ENCODE measurements at places on chromosomes 1 and 21. TPM values are rescaled to one million over a fixed set of nuclear protein-coding genes. Genes with fewer than 3 reads are reported as not detected.

The NGF gene
- total RNA-seq, result not detected

The GPR3 gene
- 1.1 TPM for total RNA-seq

The OR2L2 gene
- not detected for total RNA-seq

The WDR47 gene
- total RNA-seq, result 8.4 TPM

- no peak for DNase-seq
- H3K4me1 ChIP-seq, result peaks cover 5% of the 10 kb centered on the region
- no peak overlapping the region for H3K27ac ChIP-seq
- no peak overlapping the region for H3K4me3 ChIP-seq
- no peaks in the 10 kb centered on the region for H3K27me3 ChIP-seq
These were observed 32.9 kb upstream of the IFNGR2 start for GRCh38 chr21:33370305-33370704.

DNA sequence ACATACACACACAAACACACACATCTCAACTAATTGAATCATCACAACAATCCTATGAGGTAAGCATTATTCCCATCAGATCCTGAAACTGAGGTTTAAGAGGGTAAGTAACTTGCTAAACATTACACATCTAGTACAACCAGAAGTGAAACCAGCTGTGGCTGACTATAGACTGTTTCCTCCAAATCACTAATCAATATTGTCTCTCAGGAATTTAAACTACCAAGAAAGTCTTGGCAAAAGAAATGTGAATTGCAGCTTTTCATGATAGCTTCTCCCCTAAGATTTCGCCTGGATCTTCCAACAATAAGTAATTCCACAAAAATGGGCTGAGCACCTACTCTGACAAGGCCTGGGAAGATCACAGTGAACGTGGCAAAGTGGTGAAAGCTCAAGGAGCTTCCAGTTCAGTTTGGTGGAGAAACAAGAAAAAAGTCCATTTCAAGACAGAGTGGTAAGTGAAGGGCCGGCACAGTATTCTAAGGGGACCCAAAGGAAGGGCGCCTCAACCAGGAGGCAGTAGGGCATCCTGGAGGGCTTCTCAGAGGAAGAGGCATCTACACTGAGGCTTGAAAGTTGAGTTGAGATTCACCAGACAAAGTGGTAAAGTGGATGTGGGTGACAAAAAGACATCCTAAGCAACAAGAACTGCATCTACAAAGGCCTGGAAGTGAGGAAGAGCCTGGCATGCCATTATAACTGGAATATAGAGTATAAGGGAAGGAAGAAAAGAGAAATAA, 22.1 kb downstream of the LRRC52 start:
- H3K27ac ChIP-seq, result no peak overlapping the region
- H3K27me3 ChIP-seq, result peaks cover 25% of the 10 kb centered on the region
- no peaks in the 10 kb centered on the region for H3K36me3 ChIP-seq
- no peak overlapping the region for H3K4me3 ChIP-seq
- H3K4me1 ChIP-seq, result no peaks in the 10 kb centered on the region
- no peak for DNase-seq

- H3K4me1 ChIP-seq, result peaks cover 43% of the 10 kb centered on the region
- no peaks in the 10 kb centered on the region for H3K36me3 ChIP-seq
- H3K4me3 ChIP-seq, result no peak overlapping the region
- no peaks in the 10 kb centered on the region for H3K27me3 ChIP-seq
These were observed 73.6 kb downstream of the TPR start for GRCh38 chr1:186301448-186301847.

DNA sequence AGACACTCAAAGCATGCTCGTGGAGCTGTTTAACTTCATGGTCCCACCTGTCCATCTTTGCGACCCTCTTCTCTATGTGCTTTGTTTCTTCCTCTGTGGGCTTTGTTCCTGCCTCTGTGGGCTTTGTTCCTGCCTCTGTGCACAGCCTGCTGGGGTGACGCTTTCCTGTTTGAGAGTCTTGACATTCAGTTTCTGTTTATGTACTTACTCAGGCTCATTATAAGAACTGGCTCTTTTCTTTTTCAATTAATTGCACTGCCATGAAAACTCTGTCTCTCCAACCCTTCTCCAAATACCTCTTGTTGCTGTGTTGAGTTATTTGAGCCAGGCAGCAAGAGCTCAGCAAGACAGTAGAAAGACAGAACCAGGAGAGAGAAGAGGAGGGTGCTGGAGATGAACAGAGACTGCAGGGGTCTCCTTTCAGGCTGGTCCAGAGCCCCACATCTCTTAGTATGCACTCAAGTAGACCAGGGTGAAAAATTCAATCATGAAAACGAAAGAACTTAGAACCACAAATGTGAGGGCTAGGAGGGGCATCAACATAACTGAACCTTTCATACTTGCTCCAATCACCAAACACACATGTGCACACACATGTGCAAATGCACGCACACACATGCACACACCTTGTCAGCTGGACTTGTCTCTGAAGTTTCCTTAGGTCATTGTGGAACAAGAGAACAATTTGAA, 88.3 kb upstream of the SGIP1 start:
- H3K27me3 ChIP-seq, result peaks cover 9% of the 10 kb centered on the region
- no peaks in the 10 kb centered on the region for H3K36me3 ChIP-seq
- peak overlapping the region; percentile 68 for H3K4me3 ChIP-seq
- peak; percentile 79 for DNase-seq
- peak overlapping the region; percentile 96 for H3K27ac ChIP-seq
- H3K4me1 ChIP-seq, result peaks cover 23% of the 10 kb centered on the region

DNA sequence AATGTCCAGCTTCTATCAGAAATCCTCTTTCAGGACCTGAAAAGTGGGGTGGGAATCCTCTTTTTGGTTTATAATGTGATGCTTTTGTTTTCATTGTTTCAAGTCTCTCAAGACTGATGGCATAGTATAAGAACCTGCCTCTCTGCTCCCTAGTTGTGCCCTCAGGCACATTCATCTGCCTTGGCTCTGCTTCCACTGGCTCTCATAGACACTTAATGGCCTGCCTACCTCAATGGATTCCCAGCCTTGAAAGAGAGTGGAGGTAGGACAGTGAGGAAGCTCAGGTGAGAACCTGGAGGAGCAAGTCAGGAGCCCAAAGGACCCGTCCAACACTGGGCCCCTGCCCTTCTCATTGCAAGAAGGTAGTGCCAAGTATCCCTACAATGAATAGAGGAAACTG, 4.8 kb downstream of the TTLL7 start:
- no peak for DNase-seq
- H3K27me3 ChIP-seq, result peaks cover 43% of the 10 kb centered on the region
- no peaks in the 10 kb centered on the region for H3K4me1 ChIP-seq
- H3K27ac ChIP-seq, result no peak overlapping the region

- no peak overlapping the region for H3K4me3 ChIP-seq
- no peaks in the 10 kb centered on the region for H3K27me3 ChIP-seq
- no peak overlapping the region for H3K27ac ChIP-seq
These were observed 41.7 kb upstream of the DISC1 start for GRCh38 chr1:231584921-231585320.
